ENCODE measurements at places on chromosomes 12 and 14. TPM values are rescaled to one million over a fixed set of nuclear protein-coding genes. Genes with fewer than 3 reads are reported as not detected.

The OTUB2 gene
- total RNA-seq, result 2.3 TPM

The EEF1AKMT3 gene
- total RNA-seq, result 8.6 TPM

The PRR13 gene
- total RNA-seq, result 131 TPM

The SYCP3 gene
- total RNA-seq, result not detected

The OTOGL gene
- 0.31 TPM for total RNA-seq

The KRT71 gene
- not detected for total RNA-seq
